ENCODE measurements at places on chromosomes 4 and X.

- DNase-seq = no peak
These were observed 2.1 kb upstream of the CPZ start for GRCh38 chr4:8590546-8590880.

DNA sequence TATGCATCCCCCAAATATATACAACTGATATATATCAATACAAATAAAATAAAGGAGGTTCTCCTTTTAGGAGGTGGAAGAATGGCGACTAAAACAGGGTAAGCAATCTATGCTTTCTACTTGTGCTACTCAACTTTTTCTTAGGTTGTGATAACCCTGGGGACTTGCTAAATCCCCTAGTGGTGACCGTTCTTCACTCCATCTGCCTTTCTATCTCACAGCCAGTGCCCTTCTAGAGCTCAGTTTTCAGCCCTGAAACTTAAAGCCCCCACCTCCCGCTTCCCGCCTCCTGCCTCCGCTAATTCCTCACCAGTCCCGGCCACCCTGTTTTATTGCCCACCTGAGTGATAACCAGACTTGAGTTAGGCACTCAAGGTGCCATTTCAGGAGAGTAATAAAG is 15.5 kb upstream of the ESX1 start:
- no peak for DNase-seq

GRCh38 chr4:113330200-113330599 is 280.7 kb downstream of the ANK2 start:
- DNase-seq = no peak

DNA sequence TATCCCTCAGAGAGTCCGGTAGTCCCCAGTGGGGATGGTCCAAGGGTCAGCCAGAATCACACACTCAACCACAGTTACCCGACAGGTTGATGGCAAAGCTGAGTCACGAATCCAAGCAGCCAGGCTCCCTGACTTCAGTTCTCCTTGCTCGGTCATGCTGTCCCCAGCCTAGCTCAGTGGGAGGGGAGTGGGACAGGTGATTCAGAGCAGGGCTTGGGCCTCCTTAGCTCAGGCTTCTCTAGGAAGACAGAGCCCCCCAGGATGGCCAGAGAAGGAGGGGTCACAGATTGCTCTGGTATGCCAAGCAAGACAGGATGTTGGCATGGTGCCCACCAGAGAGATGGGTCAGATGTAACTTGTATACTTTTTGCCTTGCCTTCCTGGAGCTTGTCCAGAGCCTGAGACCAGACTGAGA is 66.5 kb downstream of the EFNB1 start:
- no peak for DNase-seq

DNA sequence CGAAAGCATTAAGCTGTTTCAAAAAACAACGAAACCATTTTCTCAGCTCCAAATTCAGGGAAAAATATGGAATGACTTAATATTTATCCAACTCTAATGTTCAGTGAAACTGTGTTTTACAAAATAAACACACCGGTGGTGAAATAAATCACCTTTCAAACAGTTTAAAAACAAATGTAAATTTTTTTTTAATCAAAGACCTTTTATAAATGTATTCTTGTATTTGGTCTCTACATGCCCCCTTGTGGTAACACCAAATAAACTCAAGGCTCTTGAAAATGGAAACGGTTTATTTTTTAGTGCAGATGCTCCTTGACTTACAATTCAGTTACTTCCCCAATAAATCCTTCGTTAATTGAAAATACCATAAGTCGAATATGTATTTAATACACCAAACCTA is 45.8 kb upstream of the ITM2A start:
- DNase-seq = no peak

DNA sequence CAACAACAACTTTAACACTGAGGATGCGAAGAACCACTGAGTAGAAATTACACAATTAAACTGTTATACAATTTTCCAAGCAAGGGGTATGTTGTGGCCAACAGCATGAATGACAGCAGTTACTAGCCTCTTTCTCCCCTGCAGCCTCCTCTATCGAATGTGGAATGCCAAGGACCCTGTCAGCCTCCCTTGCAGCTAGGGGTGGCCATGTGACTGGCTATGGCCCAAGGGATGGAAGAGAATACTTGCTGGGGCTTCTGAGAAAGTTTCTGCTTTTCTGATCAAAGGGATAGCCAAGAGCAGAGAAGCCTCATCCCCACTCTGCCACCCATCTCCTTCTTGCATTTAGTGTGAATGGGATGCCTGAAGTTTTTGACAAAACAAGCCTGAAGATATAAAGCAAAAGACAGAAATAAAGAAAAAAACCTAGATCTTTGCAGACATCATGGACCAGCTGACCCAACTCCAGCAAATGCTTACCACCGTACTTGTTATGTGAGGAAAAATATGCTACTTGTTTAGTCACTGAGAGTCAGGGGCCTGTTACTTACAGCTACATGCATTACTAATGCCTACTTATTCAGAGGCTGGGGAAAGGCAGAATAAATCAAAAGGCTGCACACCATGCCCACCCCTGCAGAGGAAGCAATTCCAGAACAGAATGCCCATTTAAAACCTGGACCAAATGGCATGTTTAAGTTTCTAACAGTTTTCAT is 32.0 kb downstream of the DCTD start:
- no peak for DNase-seq

DNA sequence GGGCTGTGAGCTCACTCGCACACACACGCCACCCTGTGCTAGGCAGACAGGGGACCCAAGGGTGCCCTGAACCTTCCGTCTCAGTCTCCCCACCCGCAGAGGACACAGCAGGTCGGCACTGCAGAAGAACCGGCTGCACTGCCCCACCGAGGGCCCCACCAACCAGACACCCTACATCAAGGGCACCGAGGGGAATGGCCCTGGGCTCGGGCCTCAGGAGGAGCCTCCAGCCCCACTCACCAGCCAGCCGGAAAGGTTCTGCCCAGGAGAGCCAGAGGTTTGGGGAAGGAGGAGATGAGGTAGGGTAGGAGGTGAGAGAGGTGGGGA is 45.9 kb downstream of the FAM53A start:
- no peak for DNase-seq

DNA sequence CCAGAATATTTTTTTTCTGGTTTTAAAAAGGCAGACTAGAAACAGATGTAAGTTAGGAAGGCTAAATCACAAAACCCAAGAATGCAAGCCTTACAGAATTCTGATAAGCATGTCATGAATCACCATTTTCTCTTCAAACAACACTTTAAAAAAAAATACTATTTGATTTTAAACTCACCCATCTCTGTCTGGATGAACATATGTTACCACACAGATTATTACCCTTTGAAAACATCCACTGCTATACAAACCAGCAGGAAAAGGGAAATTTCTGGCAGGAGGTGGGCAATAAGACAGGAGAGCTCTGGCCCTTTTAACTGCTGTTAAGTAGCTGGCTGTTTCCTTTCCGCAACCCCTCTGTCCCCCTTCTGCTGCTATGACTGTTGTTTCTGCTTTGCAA is 317.7 kb upstream of the NOCT start:
- no peak for DNase-seq

DNA sequence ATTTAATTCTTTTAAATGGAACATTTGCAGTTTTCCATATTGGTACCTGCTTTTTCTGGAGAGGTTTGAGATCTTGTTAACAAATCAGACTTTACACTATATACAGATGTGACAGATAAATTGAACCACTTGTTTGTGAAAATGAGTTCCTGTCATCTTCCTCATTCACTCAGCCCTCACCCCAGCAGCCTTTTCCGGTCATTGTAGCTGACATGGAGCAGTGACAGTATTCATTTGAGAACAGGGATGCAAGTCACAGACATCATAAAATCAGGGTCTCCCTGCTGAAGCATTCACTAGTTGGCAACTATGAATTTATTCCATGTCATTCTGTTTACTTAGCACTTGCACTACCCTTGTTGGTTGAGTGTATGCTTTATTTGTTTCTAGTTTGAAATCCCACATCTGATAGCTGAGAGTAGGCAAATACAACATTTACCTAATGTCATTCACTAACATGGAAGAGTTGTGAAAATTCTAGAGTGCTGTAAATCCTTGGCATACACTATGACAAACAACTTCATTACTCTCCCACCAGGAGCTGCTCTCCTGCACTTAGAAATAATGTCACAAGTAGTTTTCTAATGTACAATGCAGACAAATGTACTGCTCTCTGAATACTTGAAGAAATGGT is 78.9 kb downstream of the UGT8 start:
- no peak for DNase-seq

DNA sequence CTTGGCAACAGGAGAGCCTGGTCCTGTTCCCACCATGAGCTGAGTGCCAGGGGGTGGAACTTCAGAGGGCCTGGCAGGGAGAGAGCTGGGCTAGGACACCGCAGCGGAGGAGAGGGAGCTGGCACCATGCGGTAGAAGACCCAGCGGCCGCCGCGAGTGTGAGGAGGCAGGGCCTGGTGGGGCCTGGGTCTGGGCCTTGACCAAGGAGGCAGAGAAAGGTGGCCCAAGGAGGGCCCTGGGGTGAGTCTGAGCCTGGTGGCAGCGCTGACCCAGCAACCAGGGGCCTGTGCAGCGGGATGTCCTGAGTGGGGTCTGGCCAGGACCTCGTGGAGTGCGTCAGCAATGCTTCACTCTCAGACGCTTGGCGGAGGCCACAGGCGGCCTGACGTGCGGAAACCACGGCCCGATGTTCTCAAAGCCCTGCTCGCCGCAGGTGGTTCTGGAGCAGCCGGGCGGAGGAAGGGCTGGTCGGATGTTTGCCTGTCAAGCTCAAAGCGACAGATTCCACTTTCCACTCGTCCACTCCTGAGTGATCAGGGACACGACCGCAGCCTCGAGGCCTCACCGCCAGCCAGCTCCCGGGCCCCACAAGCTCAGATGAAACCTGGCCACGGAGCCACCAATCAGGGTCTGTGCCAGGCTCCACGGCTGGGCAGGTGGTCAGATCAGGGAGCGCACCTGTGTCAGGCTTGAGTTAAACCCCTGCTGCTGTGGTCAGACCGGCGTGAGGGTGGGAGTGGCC is 20.8 kb downstream of the ATP5ME start:
- no peak for DNase-seq

DNA sequence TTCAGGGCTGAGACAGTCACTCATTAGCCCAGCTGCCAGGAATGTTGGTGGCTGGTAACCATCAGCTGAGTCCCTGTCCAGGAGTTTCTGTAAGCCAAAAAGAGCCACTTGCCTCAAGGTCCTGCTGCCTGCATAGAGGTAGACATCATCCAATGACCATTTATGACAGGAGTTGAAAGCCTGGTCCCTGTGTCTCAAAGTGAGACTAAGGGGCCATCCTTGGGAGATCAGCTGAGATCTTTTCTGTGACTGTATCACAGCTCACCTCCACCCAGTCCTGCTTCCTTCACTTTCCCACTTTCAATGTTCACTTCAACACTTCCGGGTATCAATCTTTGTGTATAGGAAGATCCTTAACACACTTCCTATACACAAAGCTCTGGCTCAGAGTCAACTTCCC is 28.4 kb upstream of the MAOA start:
- no peak for DNase-seq

- peak; percentile 2 for DNase-seq
These were observed 304.1 kb upstream of the TECRL start for GRCh38 chr4:64713256-64713840.

DNA sequence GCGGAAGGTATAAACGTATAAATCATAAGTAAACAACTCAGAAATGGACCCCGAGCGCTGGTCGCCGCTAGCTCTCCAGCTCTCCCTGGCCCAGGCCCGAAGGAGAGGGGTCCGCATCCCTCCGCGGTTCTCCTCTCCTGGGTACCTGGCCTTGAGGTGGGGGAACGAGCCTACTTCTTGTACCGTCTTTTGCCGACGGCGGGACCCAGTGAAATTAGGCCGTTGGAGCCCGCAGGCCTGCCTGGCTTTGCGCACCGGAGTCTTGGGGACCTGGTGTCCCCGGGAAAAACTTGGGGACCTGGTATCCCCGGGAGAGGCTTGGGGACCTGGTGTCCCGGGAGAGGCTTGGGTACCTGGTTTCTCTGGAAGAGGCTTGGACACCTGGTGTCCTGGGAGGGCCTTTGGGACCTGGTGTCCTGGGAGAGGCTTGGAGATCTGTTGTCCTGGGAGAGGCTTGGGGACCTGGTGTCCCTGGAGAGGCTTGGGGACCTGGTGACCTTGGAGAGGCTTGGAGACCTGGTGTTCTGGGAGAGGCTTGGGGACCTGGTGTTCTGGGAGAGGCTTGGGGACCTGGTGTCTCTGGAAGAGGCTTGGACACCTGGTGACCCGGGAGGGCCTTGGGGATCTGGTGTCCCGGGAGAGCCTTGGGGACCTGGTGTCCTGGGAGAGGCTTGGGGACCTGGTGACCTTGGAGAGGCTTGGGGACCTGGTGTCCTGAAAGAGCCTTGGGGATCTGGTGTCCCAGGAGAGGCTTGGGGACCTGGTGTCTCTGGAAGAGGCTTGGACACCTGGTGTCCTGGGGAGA is 12.0 kb downstream of the SHOX start:
- DNase-seq = no peak

GRCh38 chrX:149643496-149643895 is 11.9 kb upstream of the TMEM185A start:
- no peak for DNase-seq

- DNase-seq = peak; percentile 94
These were observed 97.0 kb upstream of the LNX1 start for GRCh38 chr4:53688186-53688790.

GRCh38 chr4:185730849-185731608 is 81.0 kb downstream of the SORBS2 start:
- no peak for DNase-seq

GRCh38 chr4:160836431-160836830 is 1327.4 kb downstream of the FSTL5 start:
- DNase-seq = no peak

DNA sequence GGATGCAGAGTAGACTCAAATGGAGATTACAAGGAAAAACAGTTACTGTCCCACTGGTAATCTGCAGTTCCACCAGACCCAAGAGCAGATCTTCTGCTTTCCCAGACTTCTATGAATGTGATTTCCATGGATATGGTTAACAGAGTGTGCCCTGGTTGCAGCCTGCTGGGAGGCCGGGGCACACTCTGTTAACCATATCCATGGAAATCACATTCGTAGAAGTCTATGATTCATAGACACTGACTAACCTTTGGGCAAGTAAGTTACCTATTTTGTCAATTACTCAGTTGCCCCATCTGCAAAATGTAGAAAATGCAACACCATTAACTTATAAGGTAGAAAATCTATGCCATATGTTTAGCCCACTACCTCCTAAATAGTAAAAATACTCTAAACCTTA is 443.1 kb upstream of the PITX2 start:
- DNase-seq = no peak

GRCh38 chrX:80576806-80577533 is 156.7 kb downstream of the TENT5D start:
- DNase-seq = no peak

DNA sequence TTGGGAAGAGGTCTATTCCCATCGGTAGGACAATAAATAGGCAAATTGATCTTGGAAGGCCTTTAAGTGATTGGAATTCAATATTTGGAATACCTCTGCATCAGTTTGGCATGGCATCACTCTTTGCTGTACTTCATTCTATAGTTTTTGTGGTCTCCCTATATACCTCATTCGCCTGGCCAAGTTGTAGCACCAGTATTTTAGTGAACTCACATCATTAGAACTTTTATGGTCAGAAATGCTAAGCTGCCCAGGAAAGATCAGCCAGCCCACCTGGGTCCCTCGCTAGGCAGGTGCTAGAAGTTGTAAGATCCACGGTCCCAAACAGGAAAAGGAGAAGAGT is 40.3 kb downstream of the ZCCHC13 start:
- DNase-seq = no peak

GRCh38 chrX:17525266-17525665 is 150.3 kb downstream of the NHS start:
- no peak for DNase-seq

GRCh38 chr4:16777726-16778125 is 120.7 kb downstream of the LDB2 start:
- DNase-seq = no peak

GRCh38 chr4:133186845-133187244 is 37.8 kb downstream of the PCDH10 start:
- no peak for DNase-seq

GRCh38 chr4:158609116-158609515 is 62.6 kb downstream of the C4orf46 start:
- no peak for DNase-seq

All from amniotic stem cell (primary cell).